ENCODE measurements at places on chromosomes 13 and 19. TPM values are rescaled to one million over a fixed set of nuclear protein-coding genes. Genes with fewer than 3 reads are reported as not detected.

- no peak for DNase-seq
Measured at GRCh38 chr13:27489456-27489855, 39.1 kb upstream of the MTIF3 start.

GRCh38 chr19:31312009-31312676 is 37.1 kb downstream of the TSHZ3 start:
- DNase-seq, result no peak

The SMIM44 gene
- total RNA-seq, result not detected

- DNase-seq, result no peak
Measured at GRCh38 chr19:42098781-42099180, 22.8 kb downstream of the ZNF574 start.

DNA sequence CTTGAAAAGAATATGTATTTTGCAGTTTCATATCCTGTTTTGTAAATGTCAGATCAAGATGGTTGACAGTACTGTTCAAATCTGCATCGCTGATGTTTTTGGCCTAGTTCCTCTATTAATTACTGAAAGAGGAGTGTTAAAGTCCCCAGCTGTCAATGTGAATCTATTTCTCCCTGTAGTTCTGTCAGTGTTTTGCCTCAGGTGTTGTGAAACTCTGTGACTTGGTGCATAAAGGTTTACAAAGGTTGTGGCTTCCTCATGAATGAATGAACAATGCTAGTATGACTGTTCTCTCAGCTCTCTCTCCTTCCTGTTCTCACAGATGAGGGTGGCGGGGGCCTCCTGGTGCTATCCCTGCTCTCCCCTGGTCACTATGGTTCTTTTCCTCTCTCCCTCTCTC is 142.4 kb downstream of the MYCBP2 start:
- no peak for DNase-seq

The ITGBL1 gene
- 5.8 TPM for total RNA-seq

GRCh38 chr19:18507021-18507726 is 14.7 kb downstream of the ELL start:
- no peak for DNase-seq

The KLK10 gene
- total RNA-seq, result 9.2 TPM

GRCh38 chr13:98533912-98534311 is 43.0 kb downstream of the STK24 start:
- no peak for DNase-seq

DNA sequence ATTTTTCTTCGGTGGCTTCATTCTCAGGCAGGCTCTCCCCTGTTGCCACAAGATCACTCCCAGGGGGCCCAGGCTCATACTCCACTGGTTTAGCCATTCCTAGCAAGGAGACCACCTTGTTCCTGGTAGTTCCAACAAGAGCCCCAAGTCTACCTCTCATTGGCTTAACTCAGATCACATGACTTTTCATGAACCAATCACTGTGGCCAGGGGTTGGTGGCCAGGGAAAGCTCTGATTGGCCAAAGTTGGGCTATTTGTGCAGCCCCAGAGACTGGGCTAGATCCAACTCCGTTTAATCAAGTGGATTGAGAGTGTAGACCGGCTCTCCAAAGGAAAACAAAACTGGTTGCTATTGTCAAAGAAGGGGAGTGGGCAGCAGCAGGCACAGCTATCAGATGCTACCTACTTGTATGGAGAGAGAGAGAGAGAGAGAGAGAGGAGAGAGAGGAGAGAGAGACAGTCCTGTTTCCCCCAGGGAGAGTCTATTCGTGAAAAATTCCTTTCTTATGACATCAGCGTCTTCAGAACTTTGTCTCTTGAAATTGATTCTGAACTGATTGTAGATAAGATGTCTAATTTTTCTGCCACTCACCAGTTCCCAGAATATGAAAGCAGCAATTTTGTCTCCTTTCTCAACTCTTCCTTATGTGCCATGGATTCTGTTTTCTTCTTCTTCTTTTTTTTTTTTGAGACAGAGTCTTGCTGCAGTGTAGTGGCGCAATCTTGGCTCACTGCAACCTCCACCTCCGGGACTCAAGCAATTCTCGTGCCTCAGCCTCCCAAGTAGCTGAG is 5.9 kb downstream of the CEACAM19 start:
- peak; percentile 62 for DNase-seq

- no peak for DNase-seq
Measured at GRCh38 chr13:35471706-35472322, 4.7 kb downstream of the MAB21L1 start.

GRCh38 chr19:1648920-1649541 is 3.4 kb downstream of the TCF3 start:
- DNase-seq, result no peak

GRCh38 chr19:7099597-7099921 is 30.1 kb downstream of the ZNF557 start:
- DNase-seq, result no peak

DNA sequence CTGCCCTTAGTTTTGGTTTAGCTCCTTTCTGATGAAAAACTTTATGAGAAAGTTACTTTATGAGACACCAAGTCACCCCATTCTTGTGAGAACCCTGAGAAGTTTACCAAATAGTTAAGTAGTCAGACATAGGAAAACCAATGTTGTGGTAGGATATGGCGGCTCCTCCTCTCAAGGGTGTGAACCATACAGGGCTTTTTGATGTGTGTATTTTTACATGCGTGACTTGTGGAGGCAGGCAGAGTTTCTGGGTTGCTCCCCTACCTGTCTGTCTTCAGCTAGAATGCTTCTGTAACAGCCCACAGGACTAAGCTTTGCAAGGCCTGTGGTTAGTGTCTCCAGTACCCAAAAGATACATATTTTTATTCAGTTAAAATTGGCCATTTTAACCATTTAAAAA is 18.3 kb downstream of the UBAC2 start:
- DNase-seq, result no peak

- DNase-seq, result peak; percentile 59
Measured at GRCh38 chr19:51098365-51099046, 9.7 kb downstream of the CTU1 start.

DNA sequence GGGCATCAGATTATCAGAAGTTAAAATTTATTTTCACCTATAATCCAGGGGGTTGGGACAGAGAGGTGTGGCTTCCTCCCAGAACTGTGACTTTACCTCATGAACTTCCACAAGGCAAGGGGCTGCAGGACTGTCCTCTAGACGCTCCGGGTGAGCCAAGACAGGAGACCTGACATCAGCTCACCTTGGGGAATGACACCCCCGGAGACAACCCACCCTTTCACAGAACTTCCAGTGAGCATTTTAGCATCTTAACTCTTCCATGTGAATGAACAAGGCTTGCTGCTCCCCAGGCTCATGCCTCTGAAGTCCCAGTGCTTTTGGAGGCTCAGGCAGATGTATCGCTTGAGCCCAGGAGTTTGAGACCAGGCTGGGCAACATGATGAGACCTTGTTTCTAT is 29.4 kb upstream of the TFDP1 start:
- no peak for DNase-seq

DNA sequence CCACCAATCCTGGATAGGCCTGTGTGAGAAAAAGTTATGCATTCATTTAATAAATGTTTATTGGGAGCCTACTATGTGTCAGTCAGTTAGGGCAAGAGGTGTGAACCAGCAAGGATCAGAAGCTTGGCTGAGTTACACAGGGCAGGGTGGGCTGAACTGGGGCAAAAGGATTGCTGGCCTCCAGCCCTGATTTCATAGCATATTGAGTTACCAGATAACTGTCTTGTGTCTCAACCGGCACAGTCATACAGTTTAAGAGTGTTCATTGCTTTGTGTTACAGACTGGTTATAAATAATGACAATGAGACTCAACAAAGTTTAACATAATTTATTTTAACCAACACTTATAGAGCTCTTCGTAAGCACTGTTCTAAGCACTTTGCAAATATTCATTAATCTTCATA is 253.8 kb downstream of the DLEU7 start:
- DNase-seq, result no peak

The ZNF793 gene
- total RNA-seq, result 33.5 TPM

The CRB3 gene
- total RNA-seq, result 1.2 TPM

GRCh38 chr19:16062789-16063188 is 13.5 kb upstream of the TPM4 start:
- peak; percentile 71 for DNase-seq

The CYSLTR2 gene
- total RNA-seq, result 0.62 TPM

DNA sequence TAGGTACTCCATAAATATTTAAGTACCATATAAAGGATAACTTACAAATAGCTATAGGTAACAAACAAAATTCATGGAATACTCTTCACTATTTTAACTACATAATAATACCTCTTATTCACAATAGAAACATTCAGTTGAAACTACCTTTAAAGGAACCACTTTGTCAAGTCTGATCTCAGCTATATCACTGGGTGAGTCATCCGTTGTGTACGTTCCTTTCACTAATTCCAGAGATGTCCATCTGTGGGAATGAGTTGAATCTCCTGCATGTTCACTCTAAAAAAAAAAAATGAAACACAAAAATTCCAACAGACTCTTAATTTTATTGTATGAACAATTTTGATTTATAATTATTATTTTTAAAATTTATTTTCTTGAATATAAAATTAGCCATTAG is 149.4 kb upstream of the FBXL3 start:
- DNase-seq, result no peak

The PEAK3 gene
- total RNA-seq, result 0.37 TPM

DNA sequence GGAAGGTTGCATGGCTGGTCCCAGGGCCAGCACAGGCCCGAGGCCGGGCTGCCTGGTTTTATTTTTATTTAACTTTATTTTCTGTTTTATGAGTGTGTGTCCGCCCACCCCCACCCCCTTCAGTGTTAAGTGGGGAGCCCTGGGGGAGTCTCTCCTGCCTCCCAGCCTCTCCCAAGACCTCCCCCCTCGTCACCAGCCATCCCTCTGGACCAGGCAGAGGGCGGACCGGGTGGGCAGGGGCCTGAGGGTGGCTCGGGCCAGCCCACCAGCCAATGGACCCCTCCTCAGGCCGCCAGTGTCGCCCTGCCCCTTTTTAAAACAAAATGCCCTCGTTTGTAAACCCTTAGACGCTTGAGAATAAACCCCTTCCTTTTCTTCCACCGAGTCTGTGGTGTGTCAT is 531 bp upstream of the TGFBR3L start:
- DNase-seq, result no peak

GRCh38 chr13:42707586-42707985 is 73.8 kb upstream of the FAM216B start:
- DNase-seq, result no peak

GRCh38 chr19:17305216-17305516 is 506 bp upstream of the MRPL34 start:
- DNase-seq, result no peak

DNA sequence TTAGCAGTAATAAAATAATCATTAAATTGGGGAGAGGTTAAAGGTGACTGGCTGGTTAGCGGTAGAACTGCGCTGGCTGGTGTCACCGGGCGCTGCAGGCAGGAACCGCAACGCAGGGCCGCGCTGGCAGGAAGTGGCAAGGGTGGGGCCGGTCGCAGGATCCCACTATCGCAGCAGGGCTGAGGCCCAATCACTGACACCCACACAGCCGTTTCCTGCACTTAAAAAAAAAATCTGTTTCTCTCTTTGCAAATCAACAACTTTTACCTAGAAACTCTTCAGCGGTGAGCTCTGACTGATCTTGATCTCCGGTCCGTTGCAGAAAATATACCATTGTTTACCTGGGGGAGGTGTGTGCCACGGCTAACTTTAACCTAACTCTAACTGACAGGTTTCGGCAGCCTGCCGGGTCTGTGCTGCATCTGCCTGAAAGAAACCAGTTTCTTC is 46.9 kb downstream of the KLF2 start:
- DNase-seq, result peak; percentile 56

- DNase-seq, result no peak
Measured at GRCh38 chr19:49636233-49636932, 3.6 kb downstream of the RRAS start.

GRCh38 chr19:40134866-40135265 is 44.1 kb upstream of the ZNF780A start:
- DNase-seq, result no peak

GRCh38 chr13:89925107-89925506 is 1422.4 kb upstream of the MIR17HG start:
- DNase-seq, result no peak
